Activated CD4-positive, alpha-beta T cell treated with anti-CD3 and anti-CD28 coated beads for 36 hours (primary cell): ENCODE measurements at places on chromosomes 3 and 15. TPM values are rescaled to one million over a fixed set of nuclear protein-coding genes. Genes with fewer than 3 reads are reported as not detected.
A peak's percentile ranks its signal among the peaks of the same experiment; 100 is the strongest.

- DNase-seq = no peak
- peaks cover 25% of the 10 kb centered on the region for H3K36me3 ChIP-seq
- H3K27me3 ChIP-seq = no peaks in the 10 kb centered on the region
- no peak overlapping the region for H3K27ac ChIP-seq
- H3K4me1 ChIP-seq = peaks cover 3% of the 10 kb centered on the region
- H3K4me3 ChIP-seq = no peak overlapping the region
Measured at GRCh38 chr15:28260722-28261121, 61.3 kb downstream of the HERC2 start.

- peaks cover 11% of the 10 kb centered on the region for H3K4me1 ChIP-seq
- no peak overlapping the region for H3K27ac ChIP-seq
- DNase-seq = no peak
- peaks cover 2% of the 10 kb centered on the region for H3K27me3 ChIP-seq
- H3K4me3 ChIP-seq = no peak overlapping the region
Measured at GRCh38 chr3:40997711-40998519, 201.4 kb upstream of the CTNNB1 start.

GRCh38 chr3:165195241-165195639, 944 bp downstream of the SLITRK3 start:
- no peak overlapping the region for H3K27ac ChIP-seq
- no peak overlapping the region for H3K4me3 ChIP-seq
- H3K4me1 ChIP-seq = peaks cover 21% of the 10 kb centered on the region
- no peaks in the 10 kb centered on the region for H3K36me3 ChIP-seq

APOD gene
- not detected for total RNA-seq

DNA sequence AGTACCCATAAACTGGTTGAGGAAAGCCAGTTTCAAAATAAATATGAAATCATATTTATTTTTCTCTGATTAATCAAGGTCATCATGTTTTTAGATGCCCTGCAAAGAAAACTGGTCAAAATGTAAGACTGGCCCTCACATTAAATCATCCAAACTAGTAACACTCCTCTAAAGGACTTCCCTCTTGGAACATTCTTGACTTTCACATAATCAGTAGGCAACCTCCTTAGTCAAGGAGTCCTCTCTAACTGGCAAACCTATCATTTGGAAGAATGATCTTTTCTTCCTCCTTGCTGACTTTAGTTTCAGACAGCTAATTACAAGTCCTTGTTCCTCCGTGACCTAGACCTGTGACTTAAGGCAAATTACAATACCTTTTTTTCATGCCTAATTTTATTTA, 82.5 kb upstream of the DCBLD2 start:
- no peaks in the 10 kb centered on the region for H3K36me3 ChIP-seq
- H3K4me3 ChIP-seq = no peak overlapping the region
- DNase-seq = no peak
- H3K27me3 ChIP-seq = peaks cover 20% of the 10 kb centered on the region

- peaks cover 18% of the 10 kb centered on the region for H3K36me3 ChIP-seq
- H3K4me3 ChIP-seq = no peak overlapping the region
- DNase-seq = no peak
- H3K4me1 ChIP-seq = peaks cover 50% of the 10 kb centered on the region
- H3K27ac ChIP-seq = peak overlapping the region; percentile 48
Measured at GRCh38 chr3:13869761-13870343, 10.0 kb downstream of the WNT7A start.

- H3K4me3 ChIP-seq = no peak overlapping the region
- H3K36me3 ChIP-seq = no peaks in the 10 kb centered on the region
- no peaks in the 10 kb centered on the region for H3K4me1 ChIP-seq
- H3K27me3 ChIP-seq = peaks cover 2% of the 10 kb centered on the region
- DNase-seq = no peak
Measured at GRCh38 chr3:123392871-123393620, 55.8 kb downstream of the ADCY5 start.

GRCh38 chr3:43764471-43764870, 73.7 kb downstream of the ABHD5 start:
- H3K27ac ChIP-seq = no peak overlapping the region
- H3K36me3 ChIP-seq = no peaks in the 10 kb centered on the region
- H3K4me3 ChIP-seq = no peak overlapping the region
- peaks cover 6% of the 10 kb centered on the region for H3K4me1 ChIP-seq
- DNase-seq = no peak

DNA sequence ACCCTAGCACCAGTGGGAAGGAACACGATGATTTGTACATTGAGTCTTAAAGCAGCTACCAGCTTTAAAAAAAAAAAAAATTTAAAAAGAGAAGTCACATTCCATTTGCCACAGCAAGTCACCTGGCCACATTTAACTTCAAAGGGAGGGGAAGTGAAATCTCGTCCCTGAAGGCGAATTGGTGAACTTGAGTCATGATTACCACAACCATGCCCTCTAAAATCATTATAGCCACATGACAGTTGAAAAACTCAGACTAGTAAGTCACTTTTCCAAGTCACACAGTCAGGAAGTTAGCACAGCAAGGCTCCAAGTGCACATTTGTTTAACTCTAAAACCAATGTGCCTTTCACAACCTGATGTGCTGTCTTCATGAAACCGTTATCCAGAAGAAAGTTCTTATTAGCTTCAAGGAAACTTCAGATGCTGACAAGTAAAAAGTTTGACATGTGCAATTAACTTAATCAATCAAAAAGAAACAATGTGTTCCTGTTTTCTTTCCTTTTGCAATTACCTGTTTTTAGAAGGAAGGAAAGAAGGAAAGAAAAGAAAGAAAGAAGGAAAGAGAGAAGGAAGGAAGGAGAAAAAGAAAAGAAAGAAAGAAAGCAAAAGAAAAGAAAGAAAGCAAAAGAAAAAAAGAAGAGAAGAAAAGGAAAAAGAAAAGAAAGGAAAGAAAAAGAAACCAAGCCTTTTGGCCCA, 8.3 kb upstream of the THSD4 start:
- H3K4me3 ChIP-seq = no peak overlapping the region
- H3K4me1 ChIP-seq = peaks cover 3% of the 10 kb centered on the region
- peaks cover 12% of the 10 kb centered on the region for H3K27me3 ChIP-seq
- no peak overlapping the region for H3K27ac ChIP-seq
- DNase-seq = no peak

- no peak overlapping the region for H3K27ac ChIP-seq
- no peaks in the 10 kb centered on the region for H3K27me3 ChIP-seq
- no peak for DNase-seq
- H3K36me3 ChIP-seq = no peaks in the 10 kb centered on the region
Measured at GRCh38 chr15:60627298-60627943, 148.5 kb upstream of the ICE2 start.

GRCh38 chr3:108555966-108556581, 33.2 kb downstream of the CIP2A start:
- no peaks in the 10 kb centered on the region for H3K27me3 ChIP-seq
- peaks cover 41% of the 10 kb centered on the region for H3K36me3 ChIP-seq
- no peak for DNase-seq
- no peak overlapping the region for H3K27ac ChIP-seq
- H3K4me1 ChIP-seq = peaks cover 4% of the 10 kb centered on the region
- H3K4me3 ChIP-seq = no peak overlapping the region

A4GNT gene
- not detected for total RNA-seq

DNA sequence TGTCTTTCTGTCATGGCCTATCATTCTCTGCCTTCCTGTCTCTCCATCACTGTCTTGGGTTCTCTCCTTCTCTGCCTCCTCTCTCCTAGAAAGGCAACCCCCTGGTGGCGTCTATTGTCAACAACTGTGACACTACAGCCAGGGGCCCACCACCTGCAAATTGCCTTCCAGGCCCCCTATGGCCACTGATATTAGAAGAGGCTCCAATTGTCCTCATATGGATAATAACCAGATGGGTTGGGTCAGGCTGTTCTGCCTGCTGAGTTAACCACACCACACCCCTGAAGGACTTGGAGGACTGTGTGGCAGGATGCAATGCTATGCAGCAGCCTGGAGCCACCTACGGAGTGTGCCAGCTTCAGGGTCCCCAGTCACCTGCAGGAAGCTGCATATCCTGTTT, 665.0 kb downstream of the NTRK3 start:
- no peak for DNase-seq
- no peak overlapping the region for H3K27ac ChIP-seq
- no peaks in the 10 kb centered on the region for H3K27me3 ChIP-seq
- no peak overlapping the region for H3K4me3 ChIP-seq
- peaks cover under 1% of the 10 kb centered on the region for H3K4me1 ChIP-seq

- peak overlapping the region; percentile 90 for H3K4me3 ChIP-seq
- H3K27me3 ChIP-seq = no peaks in the 10 kb centered on the region
- H3K27ac ChIP-seq = peak overlapping the region; percentile 99
- peak; percentile 66 for DNase-seq
- peaks cover 70% of the 10 kb centered on the region for H3K4me1 ChIP-seq
Measured at GRCh38 chr3:71127052-71127831, 456.3 kb downstream of the FOXP1 start.

GOLGA6L22 gene
- not detected for total RNA-seq

DNASE1L3 gene
- not detected for total RNA-seq

GRCh38 chr15:71044006-71044405, 71.3 kb upstream of the THSD4 start:
- no peaks in the 10 kb centered on the region for H3K36me3 ChIP-seq
- H3K27ac ChIP-seq = no peak overlapping the region
- DNase-seq = no peak

DNA sequence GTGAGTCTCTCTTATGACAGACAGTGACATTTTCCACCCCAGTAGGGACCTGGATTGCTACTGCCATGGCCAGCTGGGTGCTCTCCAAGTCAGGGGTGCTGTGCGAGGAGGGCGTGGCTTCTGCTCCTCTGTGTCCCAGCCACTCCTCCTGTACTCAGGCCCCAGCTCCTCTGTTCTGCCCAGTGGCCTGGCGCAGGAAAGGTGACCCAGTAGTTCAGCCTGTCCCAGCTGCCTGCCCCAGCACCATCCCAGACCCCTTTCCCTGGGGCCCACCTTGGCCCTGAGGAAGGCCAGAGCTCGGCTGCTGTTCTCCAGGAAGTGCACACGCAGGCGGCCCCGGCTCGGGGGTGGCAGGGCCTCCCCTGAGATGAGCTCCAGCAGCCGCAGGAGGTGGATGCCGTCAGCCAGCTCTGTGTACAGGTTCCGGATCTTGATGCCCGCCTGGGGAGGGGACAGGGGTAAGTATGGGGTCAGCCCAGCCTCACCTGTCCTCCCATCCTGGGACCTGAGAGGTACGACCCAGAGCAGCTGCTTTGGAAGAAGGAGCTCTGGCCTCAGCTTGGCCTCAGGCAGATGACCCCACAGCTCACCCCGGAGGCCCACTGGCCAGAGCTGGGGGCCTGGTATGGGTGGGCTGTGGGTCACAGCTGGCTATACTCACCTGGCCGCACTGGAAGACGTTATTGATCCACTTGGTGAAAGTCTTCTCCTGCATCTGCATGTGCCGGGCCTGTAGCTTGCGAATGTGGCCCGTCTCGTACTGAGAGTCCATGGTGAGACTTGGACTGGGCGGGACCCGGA, 1.0 kb downstream of the SPTBN5 start:
- no peaks in the 10 kb centered on the region for H3K27me3 ChIP-seq
- H3K36me3 ChIP-seq = peaks cover 2% of the 10 kb centered on the region
- H3K4me1 ChIP-seq = peaks cover 38% of the 10 kb centered on the region
- H3K4me3 ChIP-seq = no peak overlapping the region

DNA sequence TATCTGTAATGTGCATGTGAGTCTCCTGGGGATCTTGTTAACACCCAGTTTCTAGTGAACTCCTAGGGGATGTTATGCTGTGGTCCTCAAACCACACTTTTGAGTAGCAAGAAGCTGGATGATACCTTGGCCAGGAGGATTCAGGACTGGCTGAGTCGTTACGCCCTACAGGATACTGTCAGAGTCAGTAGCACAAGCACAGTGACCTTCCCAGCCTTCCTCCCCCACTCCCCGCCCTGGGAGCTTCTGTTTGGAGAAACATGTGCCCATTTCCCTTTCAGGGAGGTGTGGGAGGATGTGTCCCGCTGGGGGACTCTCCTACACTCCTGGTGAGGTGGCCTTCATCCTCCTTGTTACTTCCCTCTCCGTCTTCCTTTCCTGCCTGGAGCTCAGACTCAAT, 76.4 kb upstream of the TRPM1 start:
- peaks cover 2% of the 10 kb centered on the region for H3K36me3 ChIP-seq
- no peak overlapping the region for H3K27ac ChIP-seq
- H3K27me3 ChIP-seq = no peaks in the 10 kb centered on the region

C15orf39 gene
- 18.6 TPM for total RNA-seq

- H3K36me3 ChIP-seq = no peaks in the 10 kb centered on the region
- no peak overlapping the region for H3K27ac ChIP-seq
- H3K4me1 ChIP-seq = no peaks in the 10 kb centered on the region
- peaks cover 25% of the 10 kb centered on the region for H3K27me3 ChIP-seq
Measured at GRCh38 chr15:71575474-71576045, 234.8 kb upstream of the NR2E3 start.

DNA sequence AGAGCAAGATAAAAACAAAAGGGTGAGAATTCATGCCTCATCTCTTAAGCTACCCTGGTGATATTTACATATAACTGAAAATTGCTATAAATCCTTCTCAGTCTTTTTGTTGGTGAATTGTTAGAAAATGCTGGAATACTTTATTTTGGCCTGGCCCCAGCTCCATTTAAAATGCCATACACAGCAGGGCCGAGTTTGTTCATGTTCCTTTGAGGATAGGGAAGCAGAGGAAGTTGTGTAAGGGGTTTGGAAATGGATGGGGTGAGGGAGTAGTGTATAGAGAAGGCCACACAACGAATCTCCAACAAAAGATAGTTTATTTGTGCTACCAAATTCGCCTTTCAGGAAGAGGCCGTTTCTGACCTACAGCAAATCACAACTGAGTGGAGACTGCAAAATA, 78.6 kb upstream of the ADAMTS9 start:
- H3K36me3 ChIP-seq = no peaks in the 10 kb centered on the region
- no peaks in the 10 kb centered on the region for H3K4me1 ChIP-seq
- DNase-seq = no peak
- H3K27me3 ChIP-seq = peaks cover 2% of the 10 kb centered on the region
- H3K27ac ChIP-seq = no peak overlapping the region

CHDH gene
- 0.30 TPM for total RNA-seq

DNA sequence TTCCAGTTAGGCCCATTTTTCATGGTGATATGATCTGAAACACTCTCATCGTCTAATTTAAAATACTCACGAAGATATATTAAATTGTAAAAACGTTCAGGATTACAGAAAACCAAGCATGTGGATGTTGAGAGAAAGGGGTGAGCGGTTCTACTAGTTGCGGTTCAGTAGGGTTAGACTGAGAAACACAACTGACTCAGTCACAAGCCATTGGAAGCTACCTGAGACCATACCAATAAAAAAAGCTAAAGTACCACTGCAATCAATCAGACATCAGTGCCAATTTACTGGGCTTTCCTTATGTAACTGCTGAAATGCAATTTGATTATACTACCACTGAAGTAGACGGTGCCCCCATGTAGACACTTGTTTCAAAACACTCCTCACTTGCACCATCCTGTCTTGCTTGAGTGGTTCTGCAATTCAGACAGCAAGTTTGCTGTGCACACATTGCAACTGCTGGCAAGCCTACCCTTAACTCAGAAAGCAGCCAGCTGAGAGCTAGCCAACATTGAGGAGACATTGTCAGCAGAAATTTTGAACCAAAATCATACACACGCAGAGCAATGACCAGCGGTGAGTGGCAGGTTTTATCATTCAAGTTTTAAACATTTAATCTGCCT, 368.7 kb upstream of the ARHGEF26 start:
- H3K27me3 ChIP-seq = no peaks in the 10 kb centered on the region
- H3K36me3 ChIP-seq = no peaks in the 10 kb centered on the region
- no peaks in the 10 kb centered on the region for H3K4me1 ChIP-seq

LRRC2 gene
- not detected for total RNA-seq
